ENCODE measurements at places on chromosomes 7 and 10.
A peak's percentile ranks its signal among the peaks of the same experiment; 100 is the strongest.

GRCh38 chr7:131488361-131488760 is 68.1 kb downstream of the PODXL start:
- no peak for DNase-seq

GRCh38 chr7:122182081-122182480 is 38.0 kb upstream of the AASS start:
- no peak for DNase-seq

DNA sequence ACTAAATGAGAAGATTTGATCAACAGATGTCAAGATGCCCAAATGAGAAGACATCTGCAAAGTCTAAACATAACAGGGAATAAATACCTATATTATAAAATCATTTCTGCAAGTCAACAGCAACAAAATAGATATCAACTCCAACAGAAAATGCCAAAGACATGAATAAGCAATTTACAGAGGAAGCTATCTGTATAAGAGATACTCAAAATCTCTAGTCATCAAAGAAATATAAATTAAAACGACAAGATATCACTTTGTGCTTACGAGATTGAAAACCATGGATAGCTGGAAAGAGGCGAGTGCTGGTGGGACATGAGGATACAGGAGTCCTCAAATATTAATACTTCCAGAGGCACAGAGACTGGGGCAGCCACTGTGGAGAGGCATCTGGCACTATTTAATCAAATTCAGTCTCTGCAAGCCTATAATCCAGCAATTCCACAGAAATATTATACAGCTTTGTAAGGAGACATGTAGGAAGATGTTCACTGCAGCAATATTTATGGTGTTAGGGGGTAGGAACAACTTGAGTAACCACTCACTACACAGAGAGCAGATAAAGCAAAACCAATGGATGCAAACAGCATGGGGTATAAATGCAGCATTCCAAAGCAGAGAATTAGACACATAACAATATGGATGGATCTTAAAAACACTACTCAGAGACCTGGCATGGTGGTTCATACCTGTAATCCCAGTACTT is 4.8 kb downstream of the DNMBP start:
- DNase-seq, result no peak

GRCh38 chr7:4882169-4883032 is 1.1 kb downstream of the RADIL start:
- no peak for DNase-seq

GRCh38 chr10:50536617-50537240 is 87.0 kb downstream of the SGMS1 start:
- DNase-seq, result no peak

DNA sequence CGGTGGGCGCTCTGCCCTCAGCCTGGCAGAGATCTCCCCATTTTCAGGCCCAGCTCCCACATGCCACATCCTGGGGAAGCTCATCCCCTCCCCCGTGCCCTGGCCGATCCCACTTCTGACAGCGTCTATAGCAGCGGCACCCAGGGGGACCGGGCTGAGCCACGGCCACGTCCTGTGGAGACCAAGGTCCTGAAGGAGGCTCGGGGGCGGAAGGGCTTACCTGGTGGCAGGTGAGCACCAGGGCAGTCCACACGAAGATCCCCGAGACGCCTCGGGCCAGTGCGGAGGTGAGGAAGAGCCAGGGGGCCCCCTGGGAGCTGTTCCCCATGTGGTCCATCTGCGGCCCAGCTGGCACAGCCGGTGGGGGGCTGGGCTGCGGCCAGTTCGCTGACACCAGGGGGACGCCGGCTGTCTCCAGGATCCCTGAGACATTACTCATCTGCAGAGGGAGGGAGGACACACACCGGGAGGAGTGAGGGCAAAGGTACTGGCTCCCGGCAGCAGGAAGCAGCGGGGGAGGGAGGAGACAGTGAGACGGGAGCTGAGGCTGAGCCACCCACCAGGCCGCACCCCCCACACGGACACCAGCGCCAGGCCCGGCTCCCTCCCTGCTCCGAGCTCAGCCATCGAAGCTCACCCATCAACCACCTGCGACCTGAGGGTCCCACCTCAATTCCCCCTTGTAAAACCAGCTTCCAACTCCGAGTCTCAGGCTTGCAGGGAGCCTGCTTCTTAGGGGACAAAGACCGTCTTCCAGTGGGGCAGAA is 776 bp downstream of the TMEM184A start:
- DNase-seq, result no peak

DNA sequence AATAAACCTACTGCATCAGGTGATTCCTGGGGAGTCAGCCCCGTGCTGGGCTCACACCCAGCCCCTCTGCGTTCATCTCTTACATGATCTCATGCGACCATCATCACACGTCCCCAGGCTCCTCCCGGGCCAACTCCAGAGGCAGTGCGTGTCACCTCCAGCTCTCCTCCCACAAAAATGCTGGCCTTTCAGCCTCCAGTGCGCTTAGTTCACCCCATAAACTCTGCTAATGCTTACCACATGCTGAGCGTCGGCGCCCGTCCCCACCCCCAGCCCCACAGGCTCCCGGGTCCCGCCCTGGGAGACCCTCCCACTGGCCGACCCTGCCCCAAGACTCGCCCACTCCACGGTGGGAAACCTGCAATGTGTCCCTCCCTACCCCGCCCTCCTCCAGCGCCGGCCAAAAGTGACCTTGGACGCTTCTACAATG is 816 bp upstream of the SDK1 start:
- no peak for DNase-seq

GRCh38 chr7:90830308-90830707 is 234.2 kb downstream of the CDK14 start:
- DNase-seq, result no peak

DNA sequence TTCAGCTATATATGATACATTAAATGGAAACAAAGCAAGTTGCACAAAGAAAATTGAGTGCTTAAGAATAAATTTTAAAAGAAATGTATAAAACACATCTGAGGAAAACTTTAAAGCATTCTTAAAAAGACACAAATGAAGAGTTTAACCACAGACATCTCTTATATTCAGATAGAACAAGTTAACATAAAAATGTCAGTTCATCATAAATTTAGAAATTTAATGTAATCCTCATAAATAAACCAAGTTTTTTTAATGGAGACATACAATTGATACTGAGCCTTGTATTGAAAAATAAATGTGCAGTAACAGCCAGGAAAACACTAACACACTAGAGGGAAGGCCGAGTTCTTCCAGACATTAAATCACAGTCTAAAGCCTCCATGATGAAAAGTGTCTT is 243.9 kb upstream of the MKLN1 start:
- no peak for DNase-seq

DNA sequence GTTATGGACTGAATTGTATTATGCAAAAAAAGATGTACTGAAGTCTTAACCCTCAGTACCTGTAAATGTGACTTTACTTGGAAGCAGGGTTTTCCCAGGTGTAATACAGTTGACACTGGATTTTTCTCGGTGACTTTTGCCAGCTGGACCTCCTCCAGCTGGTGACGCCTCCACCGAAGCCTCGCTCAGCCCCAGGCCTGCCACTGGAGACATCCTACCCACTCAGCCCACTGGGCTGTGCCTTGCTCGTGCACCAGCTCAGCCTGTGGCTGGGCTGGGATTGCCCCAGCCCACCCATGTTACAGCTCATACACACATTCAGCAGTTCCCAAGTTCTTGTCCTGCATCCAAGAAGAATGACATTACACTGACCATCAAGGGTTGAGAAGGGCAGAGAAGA is 42.4 kb upstream of the GPR22 start:
- no peak for DNase-seq

GRCh38 chr7:127447326-127447945 is 54.9 kb upstream of the ZNF800 start:
- DNase-seq, result peak; percentile 1

- no peak for DNase-seq
These were observed 3.4 kb upstream of the TBRG4 start for GRCh38 chr7:45114926-45115325.

DNA sequence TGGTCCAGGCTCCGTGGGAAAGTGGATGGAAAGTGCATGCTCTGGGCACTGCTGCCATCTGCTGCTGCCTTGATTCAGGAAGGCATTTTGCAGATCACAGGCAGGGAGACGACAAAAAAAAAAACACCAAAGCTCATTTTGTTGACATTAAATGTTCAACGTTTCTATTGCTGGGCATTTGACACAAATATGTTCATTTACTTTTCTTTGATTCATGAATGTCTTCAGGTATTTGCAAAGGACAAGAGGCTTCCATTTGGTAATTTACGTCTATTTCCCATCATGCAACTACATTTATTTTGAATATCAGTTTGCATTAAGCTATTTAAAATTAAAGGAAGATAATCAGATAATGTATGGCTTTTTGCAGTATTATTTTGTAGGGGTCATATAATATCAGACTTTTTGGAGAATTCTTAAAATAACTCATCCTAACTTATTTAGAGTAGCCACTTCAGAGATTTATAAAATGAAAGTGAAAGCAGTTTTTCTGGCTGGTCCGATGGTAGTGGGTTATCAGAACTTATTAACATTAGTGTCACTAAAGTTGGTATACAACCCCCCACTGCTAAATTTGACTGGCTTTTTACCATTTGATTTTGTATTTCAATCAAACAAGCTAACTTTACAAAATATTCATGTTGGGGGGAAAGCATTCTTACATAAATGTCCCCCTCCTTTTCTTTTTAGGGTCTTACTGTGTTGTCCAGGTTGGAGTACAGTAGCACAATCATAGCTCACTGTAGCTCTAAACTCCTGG is 65.3 kb downstream of the PDIA4 start:
- peak; percentile 39 for DNase-seq

- DNase-seq, result no peak
These were observed 6.7 kb downstream of the PRKAG2 start for GRCh38 chr7:151869968-151870918.

- no peak for DNase-seq
These were observed 100.2 kb downstream of the KCND2 start for GRCh38 chr7:120373174-120373573.

- peak; percentile 55 for DNase-seq
These were observed 29.5 kb downstream of the SMNDC1 start for GRCh38 chr10:110275128-110275729.

GRCh38 chr7:23184709-23185359 is 3.0 kb downstream of the NUP42 start:
- peak; percentile 33 for DNase-seq

- peak; percentile 95 for DNase-seq
These were observed 130.9 kb downstream of the NXPH1 start for GRCh38 chr7:8564281-8564680.

- DNase-seq, result no peak
These were observed 24.2 kb downstream of the PILRA start for GRCh38 chr7:100397315-100398081.

DNA sequence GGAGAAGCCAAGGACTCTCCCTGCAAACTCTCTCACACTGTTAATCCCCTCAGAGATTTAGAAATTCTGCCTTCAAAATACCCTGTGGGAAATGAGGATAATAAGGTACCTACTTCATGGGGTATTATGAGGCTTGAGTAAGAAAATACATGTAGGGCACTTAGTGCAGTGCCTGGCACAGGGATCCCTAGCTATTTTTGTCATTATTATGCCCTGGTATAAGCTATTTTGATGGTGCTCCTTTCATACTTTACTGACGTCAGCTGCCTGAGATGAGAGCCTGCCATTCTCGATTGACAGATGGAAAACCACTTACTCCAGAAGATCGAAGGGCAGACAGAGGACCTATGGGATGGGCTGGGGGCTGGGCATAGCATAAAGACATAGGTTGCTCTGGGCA is 30.1 kb downstream of the MKX start:
- DNase-seq, result no peak

GRCh38 chr10:59805014-59805413 is 51.8 kb upstream of the MRLN start:
- no peak for DNase-seq
